ENCODE measurements at places on chromosomes 6 and 20.

- no peak for DNase-seq
These were observed 253.4 kb downstream of the PHACTR1 start for GRCh38 chr6:12969966-12970365.

DNA sequence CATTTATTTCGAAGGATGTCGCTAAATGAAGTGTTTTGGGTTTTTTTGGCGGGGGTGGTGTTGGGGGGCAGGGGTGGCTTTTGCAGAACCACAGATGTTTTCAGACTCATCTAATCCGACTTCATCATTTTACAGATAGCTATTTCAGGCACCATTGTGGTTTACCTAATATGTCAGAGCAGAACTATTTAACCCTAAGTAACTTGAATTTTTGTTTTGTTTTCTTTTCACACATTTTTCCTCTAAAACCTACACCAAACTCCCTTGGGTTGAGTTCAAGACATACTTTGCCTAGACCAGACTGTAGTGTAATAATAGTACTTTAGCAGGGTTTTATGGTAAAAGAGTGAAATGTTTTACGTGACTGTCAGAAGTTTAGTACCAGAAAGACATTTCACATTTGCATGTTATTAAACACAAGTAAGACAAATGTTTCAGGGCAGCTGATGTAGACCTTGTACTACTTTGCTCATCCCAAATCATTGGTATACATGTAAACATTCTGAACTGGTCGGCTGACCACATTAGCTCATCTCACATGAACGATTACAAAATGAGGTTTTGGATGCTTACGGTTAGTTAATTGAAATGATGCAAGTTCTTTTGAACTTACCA is 37.7 kb downstream of the MAP3K4 start:
- DNase-seq = no peak

DNA sequence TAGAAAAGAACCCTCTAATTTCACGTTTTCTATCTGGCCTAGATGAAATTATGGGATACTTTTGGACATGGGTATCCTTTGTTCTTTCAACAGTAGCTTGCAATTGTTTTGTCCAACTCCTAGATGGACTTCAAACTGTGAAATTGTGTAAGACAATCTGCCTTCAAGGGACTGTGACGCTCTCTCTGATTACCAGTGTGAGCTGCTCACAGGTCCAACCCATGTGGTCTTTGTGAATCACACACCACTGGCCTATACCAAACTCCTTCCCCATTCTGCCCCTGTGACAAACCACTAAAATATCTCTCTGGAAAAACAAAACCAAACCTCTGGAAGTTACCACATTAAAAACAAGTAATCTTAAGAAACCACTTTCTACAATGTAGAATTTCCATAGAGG is 59.5 kb downstream of the NINL start:
- no peak for DNase-seq

DNA sequence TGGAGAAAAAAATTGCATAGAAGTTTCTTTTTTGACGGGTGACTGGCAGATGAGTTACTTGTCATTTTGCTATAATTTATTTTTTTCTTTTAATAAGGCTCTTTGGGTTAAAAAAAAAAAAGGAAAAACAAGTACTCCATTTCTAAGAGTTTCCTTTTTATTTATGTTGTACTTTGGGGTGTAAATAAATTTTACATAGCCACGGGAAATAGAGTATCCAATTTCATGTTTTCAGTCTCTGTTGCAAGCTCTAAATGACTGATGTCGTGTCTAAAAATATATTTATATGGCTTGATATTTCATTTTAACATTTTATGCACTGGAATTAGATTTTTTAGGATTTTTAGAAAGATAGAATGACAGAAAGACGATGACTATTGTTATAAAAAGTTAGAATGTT is 3.4 kb downstream of the EYA4 start:
- DNase-seq = no peak

- DNase-seq = no peak
These were observed 6.0 kb downstream of the HSF2 start for GRCh38 chr6:122405417-122405816.

- DNase-seq = no peak
These were observed 25.4 kb downstream of the COL9A1 start for GRCh38 chr6:70277470-70277869.
